ENCODE measurements at places on chromosomes 3 and 15.

DNA sequence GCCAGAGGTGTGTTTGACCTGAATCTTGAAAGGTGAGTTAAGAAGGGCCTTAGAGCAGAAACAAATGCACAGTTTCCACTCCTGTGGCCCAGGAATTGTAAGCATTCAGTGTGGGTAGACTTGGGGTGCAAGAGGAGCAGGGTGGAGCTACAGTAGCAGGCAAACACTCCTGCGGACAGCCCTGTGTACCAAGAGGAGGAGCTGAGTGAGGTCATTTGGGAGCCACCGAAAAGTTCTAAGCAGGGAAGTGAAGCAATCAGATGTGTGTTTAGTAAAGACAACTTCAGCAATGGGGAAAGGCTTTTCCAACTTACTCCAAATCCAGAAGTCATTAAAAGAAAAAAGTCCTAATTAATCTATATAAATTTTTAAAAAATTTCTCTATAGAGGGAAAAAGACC lies 99.3 kb downstream of the ARHGEF26 start:
- DNase-seq = no peak

- no peak for DNase-seq
These were observed 77.1 kb upstream of the MEX3B start for GRCh38 chr15:82122746-82123400.

GRCh38 chr15:50107591-50108408 lies 11.2 kb downstream of the ATP8B4 start:
- peak; percentile 56 for DNase-seq

DNA sequence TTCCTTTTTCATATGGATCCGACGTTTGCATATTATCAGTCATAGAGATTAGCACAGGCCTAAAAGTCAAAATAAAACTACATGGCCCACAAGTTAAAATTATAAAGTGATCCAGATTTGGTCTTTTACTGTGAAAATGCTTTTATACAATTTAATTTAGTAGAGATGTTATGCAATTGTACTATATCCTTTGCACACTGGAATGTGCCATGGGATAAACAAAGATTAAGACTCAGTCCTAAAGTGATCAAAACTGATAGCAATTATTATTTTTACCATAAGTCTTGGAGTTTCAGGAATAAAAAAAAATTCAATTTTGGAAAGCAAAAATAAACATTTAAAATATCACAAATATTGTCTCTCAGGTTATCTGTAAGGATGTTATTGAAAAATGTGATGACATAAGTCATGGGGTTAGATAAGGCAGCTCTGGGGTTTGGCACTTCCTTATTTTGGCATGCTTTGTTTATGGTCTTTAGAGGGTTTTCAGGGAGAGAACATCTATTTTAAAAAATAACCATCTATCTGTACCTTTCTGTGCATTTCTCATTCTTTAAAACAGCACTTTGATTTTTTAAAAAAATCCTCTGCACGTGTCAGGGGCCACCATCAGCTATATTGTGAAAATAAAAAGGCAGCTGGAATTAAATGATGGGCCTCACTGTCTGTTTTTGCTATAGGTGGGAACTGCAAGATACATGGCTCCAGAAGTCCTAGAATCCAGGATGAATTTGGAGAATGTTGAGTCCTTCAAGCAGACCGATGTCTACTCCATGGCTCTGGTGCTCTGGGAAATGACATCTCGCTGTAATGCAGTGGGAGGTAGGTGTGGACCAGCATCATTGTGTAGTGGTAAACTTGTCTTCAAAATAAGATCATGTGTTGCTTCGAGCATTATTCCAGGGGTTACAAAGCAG lies 67.3 kb downstream of the TGFBR2 start:
- peak; percentile 12 for DNase-seq

GRCh38 chr3:189567766-189568420 lies 63.3 kb upstream of the TP63 start:
- no peak for DNase-seq
